ENCODE measurements at places on chromosomes 11 and 22. TPM values are rescaled to one million over a fixed set of nuclear protein-coding genes. Genes with fewer than 3 reads are reported as not detected.

GRCh38 chr11:26726960-26727359 is 5.1 kb upstream of the SLC5A12 start:
- DNase-seq = no peak

DNA sequence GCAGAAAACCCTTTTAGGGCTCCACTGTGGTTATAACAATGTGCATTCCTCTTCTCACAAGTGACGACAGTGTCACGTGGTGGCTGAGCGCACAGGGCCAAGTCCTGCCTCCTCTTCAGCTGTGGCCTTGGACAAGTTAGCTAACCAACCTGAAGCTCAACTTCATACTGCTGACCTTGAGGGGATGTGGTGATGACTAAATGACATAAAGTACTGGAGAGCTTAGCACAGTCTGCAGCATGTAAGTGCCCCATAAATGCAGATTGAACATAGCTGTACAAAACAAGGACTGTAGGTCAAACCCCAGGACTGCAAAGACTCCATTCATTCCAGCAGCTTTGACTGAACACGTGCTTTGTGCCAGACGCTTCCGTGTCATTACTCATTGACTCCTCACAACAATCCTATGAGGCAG is 20.1 kb upstream of the MRGPRX2 start:
- DNase-seq = peak; percentile 84

DNA sequence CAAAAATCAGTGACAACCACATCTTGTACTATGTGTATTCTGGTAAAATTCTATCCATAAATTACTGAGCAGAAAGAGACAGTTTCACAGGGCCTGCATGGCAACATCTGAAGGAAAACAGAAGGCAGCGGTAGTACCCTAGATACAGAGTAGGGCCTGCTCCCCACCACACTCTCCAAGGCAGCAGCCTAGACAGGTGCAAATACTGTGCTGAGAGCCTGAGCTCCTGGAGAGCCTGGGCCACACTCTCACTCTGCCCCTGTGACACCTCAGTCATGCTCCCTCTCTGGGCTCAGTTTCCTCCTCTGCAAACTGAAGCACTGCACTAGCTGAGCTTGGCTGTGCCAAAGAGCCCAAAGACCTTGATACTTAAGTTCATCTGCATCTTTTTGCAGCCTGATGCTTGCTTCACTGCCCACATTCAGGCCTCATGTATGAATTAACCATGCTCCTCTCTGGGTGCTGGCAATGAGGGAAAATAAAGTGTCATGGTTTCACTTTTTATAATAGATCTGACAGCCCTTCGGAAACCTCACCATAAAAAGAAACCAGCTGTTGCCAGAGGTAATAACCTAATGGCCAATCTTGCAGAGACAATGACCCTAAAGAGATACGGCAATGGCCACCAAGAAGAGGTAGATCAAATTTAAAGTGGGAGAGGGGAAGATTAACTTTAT is 104.7 kb downstream of the PLEKHA7 start:
- no peak for DNase-seq

The ADAMTS15 gene
- total RNA-seq = 8.5 TPM

GRCh38 chr22:39917197-39917643 is 16.3 kb downstream of the GRAP2 start:
- DNase-seq = no peak

DNA sequence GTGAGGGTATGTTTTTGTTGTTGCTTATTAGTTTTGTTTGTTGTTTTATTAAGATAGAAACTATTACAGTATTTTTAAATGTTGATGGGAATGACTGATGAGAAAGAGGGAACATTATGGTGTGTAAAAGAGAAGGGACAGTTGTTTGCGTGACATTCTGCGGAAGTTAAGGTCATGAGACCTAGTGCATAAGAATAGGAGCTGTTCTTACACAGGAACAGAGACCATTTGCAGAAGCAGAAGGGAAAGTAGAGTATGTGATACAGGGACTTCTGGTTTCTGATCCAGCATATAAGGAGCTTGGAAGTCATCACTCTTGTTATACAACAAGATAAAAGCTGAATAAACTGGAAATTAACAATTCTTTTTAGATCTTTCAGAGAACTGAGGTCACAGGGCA is 299.2 kb upstream of the API5 start:
- DNase-seq = no peak

The C11orf87 gene
- 0.12 TPM for total RNA-seq

The POTEH gene
- not detected for total RNA-seq

The OR10D3 gene
- not detected for total RNA-seq

DNA sequence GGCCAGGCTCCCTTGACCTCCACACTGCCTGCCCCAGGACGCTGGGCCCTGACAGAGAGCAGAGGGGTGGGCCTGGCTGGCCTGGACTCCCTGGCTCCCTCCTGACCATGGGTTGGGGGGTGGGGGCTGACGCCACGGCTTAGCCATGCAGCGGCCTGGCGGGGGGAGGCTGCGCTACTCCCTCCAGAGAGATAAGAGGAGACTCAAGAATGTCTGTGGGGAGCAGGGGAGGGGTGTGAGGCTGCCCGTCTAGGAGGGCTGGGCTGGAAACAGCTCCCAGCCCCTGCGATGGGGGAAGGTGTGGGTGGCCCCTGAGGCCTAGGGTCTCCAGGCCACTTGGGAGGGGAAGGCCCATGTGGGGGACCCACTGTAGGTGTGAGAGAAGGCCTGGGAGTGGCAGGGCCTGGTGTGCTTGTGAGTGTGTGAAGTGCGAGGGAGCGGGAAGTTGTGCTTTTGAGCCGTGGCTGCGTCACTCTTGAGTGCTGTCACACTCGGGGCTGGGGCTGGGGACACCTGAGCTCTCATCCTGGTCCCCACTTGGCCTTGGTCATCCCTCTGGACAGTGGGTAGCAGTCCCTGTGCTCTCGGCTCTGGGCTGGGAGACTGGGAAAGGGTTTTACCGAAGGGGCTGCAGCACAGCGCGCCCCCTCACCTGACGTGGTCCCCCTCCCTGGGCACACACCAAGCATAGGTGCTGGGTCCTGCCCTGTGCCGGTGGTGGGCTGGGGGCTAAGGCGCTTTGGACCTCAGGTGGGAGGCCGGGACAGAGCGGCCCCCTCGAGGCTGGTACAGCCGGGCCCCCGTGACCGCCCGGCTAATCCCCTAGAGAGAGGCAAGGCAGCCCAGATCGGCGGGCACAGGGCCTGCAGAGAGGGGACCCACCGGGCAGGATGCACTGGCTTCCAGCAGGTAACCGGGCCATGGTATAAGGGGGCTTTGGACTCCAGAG is 2.4 kb downstream of the MYRF start:
- no peak for DNase-seq

DNA sequence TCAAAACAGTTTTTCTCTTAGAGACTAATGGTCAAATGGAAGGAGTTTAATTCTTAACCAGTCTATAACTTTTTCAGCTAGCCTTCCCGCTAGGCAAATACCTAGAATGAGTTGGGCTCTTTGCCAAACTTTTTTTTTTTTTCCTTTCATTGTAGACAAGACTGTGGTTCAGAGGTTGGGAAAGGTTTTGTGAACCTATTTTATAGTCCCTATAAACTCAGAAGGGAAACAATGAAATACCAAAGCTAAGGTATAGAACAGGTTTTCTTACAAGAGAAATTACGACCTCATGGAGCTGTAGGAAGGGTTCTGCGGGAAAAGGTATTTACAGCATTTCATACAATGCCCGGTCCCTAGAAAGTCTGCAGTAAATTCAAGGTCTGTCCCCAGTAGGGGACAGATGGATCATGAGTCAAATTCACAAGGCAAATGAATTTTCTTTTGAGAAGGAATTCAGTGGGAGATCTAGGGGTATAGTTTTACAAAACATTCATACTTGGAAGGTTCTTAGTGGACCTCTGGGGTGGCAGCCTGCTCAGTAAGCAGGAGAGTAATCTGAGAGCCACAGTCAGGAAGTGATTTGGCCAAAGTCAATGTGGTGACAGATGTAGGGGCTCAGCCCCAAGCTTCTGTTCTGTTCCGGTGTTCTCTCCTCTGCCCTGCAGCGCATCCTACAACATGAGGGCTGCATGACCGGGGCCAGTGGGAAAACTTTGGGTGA is 146.8 kb downstream of the DBX1 start:
- no peak for DNase-seq

The IFITM1 gene
- total RNA-seq = 86.5 TPM

The STX5 gene
- total RNA-seq = 37.1 TPM

- no peak for DNase-seq
Measured at GRCh38 chr11:36488096-36488495, 22.0 kb downstream of the TRAF6 start.

DNA sequence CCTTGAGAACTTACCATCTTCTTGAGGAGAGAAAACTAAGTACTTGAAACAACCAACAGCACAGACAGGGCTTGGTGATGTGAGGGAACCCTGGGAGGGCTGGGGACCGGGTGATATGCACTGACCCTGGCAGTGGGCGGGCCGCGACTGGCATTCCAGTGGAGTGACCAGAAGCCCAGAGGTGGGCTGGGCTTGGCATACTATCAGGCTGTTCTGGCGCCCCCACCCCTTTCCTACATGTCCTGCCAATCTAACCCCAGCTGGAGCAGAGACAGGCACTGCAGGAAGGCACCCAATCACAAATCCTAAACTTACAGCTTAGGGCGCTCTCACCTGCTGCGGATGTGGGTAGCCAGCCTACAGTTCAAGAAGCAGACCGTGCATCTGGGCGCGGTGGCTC is 54.0 kb upstream of the GCAT start:
- no peak for DNase-seq

DNA sequence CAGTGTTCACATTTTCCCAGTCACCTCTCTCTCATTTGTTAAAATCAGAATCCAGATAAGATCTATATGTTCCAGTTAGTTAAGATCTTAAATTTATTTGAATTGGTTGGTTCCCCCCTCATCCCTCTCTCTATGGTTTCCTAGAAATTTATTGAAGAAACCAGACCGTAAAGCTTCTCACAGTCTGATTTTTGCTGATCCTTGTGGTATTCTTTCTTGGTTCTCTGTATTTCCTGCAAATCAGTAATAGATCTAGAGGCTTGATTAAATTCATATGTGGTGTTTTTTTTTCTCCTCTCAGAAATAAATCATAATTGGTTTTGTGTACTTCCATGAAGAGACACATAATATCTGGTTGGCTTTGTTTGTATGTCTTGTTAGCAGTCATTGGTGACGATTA is 147.5 kb downstream of the TMEM135 start:
- no peak for DNase-seq

The PKDREJ gene
- total RNA-seq = not detected

The RIMBP3B gene
- 0.06 TPM for total RNA-seq

DNA sequence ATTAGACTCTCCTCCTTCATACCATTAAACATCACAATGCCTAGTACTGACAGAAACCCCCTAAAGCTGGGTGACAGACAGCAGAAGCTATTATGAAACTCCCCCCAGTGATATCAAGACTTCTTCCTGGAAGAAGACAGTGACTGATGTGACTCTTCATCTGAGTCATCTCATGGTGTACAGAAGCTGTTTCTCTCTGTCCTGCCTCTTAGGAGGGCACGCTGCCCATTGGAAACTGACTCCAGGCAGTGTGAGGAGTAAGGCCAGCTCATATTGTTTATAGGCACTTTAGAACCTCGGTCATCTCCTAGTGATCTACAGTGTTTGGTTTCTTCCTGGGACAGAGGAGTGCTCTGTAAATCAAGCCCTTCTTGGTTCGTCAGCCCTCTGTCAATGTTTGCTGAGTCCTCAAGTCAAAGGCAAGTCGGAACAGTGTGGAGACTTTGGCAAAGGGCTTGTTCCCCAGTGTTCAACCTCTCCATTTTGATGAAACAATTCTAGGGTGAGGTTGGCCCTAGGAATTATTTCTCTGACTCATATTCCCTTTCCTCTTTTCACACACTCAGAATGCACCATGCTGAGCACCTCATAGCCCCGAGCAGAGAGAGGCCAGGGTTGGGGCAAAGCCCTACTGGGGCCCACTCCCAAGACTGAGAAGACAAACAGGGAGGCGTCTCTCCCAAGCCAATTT is 172.5 kb upstream of the TMEM45B start:
- DNase-seq = no peak

The SLC29A2 gene
- total RNA-seq = 0.48 TPM

DNA sequence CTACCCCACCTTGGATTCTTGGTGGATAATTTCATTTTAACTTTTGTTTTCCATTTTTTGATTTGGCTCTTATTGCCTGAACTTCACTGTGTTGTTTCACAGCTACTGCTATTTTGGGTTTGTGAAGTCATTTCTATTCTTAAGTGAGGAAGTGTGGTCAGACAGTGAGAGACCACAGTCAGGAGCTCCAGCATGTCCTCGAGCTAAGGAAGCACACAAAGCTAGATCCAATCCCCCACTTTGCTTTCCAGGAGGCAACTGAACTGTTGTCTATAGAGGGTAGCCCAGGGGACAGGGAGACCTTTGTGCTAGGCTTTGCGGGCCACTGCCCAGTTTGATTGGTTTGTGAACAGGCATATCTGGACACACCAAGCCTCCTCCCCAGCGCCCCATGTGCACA is 251.8 kb upstream of the KIRREL3 start:
- DNase-seq = no peak

DNA sequence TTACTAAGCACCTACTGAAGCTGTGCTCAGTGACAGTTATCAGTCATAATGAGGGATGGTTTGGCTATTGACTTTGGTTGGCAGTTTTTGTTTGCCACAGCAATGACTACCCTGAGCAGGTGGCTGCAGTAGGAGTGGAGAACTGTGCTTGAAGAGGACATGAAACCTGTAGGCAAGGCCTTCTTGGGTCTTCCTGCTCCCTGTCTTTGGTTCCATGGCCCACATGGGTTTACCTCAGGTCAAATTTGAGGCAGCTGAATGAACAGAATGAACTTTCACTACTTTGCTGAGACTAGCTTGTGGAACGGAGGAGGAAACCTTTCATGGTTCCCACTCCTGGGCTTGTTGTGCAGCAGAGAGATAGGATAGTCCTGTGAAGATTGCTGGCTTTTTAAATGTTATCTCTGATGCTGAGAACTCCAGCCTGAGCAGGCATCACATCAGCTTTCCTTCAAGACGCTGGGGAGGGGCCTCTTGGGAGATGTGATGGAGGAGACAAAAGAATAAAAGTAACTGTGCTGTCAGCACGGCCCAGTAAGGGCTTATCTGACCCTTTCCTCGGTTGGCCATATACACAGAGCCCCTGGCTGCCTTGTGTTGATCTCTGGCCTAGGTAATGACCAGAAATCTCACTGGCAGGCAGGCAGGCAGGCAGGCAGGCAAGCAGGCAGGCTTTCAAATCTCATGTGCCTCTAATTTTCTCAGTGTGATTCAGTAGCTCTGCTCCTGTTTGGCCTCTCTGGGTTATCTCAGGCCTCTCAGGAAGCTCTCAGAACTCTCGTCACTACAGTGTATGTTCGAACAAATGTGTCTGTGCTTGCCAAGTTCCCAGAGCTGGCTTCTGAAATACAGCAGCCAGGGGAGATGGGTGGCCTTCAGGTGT is 12.0 kb downstream of the STIM1 start:
- peak; percentile 65 for DNase-seq

- DNase-seq = no peak
Measured at GRCh38 chr22:26534171-26534855, 22.0 kb upstream of the TFIP11 start.

- DNase-seq = no peak
Measured at GRCh38 chr22:32475468-32476010, 928 bp downstream of the FBXO7 start.

The MIOX gene
- not detected for total RNA-seq

- DNase-seq = no peak
Measured at GRCh38 chr11:112751772-112752171, 209.4 kb upstream of the NCAM1 start.

- no peak for DNase-seq
Measured at GRCh38 chr11:15638386-15638787, 523.7 kb downstream of the INSC start.

- no peak for DNase-seq
Measured at GRCh38 chr22:48450188-48450825, 1377.4 kb downstream of the BRD1 start.

GRCh38 chr11:78898266-78898775 is 323.7 kb upstream of the NARS2 start:
- no peak for DNase-seq

GRCh38 chr22:40668611-40669411 is 10.5 kb upstream of the MCHR1 start:
- DNase-seq = no peak

- no peak for DNase-seq
Measured at GRCh38 chr22:37556710-37557109, 3.6 kb upstream of the CDC42EP1 start.
